ENCODE measurements at places on chromosomes 5 and 9.
A peak's percentile ranks its signal among the peaks of the same experiment; 100 is the strongest.

GRCh38 chr9:89543621-89544278 is 45.8 kb upstream of the SEMA4D start:
- no peak for DNase-seq

DNA sequence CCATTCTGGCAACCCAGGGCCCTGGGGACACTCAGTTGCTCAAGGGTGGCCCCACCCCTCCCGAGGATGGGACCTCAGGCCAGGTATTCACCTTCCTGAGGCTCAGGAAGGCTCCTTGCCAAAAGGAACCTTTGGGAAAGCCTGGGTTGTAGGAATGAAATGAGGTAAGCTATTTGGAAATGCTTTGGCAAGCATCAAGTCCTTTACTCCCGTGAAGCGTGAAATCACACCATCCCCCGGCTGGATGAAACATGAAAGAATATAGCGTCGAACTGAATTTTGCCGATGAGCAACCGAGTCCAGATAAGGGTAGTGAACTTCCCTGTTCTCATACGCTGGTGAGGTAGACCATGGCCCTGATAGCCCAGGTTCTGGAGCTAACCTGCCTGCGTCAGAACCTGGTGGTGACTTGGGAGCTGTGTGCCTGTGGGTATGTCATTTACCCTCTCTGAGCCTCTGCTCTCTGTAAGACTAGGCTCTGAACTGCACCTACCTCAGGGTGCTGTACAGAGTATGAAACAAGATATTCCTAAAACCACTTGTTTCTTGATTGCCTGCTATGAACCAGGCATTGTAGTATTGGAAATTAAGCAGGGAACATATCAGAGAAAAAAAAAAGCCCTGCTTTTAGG is 105.3 kb upstream of the BOD1 start:
- no peak for DNase-seq

GRCh38 chr5:87390576-87391199 is 22.0 kb downstream of the CCNH start:
- no peak for DNase-seq

DNA sequence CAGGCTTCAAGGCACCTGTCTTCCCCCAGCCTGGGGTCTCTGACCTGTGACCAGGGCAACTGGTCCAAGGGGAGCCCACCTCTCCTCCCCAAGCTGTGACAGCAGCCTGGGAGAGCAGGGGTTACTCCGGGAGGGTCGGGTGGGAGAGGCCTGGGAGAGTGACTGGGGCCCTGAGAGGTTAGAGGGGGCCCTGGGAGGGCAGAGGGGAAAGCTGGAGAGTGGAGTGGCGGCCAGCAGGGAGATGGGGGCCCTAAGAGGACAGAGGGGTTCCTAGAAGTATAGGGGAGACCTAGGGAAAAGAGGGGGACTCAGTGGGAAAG is 302 bp downstream of the LCN9 start:
- no peak for DNase-seq

GRCh38 chr9:99259231-99259918 is 37.3 kb downstream of the SEC61B start:
- DNase-seq = no peak

- peak; percentile 70 for DNase-seq
Observed at GRCh38 chr5:180803181-180804128, 849 bp upstream of the MGAT1 start.

- DNase-seq = no peak
Observed at GRCh38 chr5:10355071-10355889, 1.8 kb downstream of the MARCHF6 start.

GRCh38 chr5:61450493-61451279 is 118.6 kb downstream of the ZSWIM6 start:
- no peak for DNase-seq

GRCh38 chr5:42494414-42494813 is 71.2 kb downstream of the GHR start:
- no peak for DNase-seq

DNA sequence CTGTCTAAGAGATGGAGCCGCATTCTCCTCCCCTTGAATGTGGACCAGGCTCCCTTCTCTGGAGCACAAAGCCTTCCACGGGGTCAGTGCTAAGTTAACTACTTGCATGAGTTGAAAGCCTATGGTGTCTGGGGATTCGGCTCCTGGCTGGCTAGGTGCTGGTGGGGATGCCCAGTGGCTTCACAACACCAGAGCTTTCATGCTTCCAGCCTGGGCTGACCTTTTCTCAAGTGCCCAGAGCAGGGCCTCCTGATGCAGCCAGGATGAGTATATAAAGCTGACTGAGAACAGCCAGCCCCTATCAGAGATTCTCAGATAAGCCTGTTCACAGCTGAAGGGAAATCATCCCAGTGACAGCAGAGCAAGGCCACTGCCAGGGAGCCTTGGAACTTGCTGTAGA is 11.8 kb downstream of the GALNT12 start:
- DNase-seq = no peak

- DNase-seq = no peak
Observed at GRCh38 chr5:180646963-180647305, 2.5 kb downstream of the FLT4 start.

- no peak for DNase-seq
Observed at GRCh38 chr9:128358861-128359260, 12.3 kb upstream of the URM1 start.

- DNase-seq = no peak
Observed at GRCh38 chr5:78787783-78788182, 139.2 kb upstream of the LHFPL2 start.

DNA sequence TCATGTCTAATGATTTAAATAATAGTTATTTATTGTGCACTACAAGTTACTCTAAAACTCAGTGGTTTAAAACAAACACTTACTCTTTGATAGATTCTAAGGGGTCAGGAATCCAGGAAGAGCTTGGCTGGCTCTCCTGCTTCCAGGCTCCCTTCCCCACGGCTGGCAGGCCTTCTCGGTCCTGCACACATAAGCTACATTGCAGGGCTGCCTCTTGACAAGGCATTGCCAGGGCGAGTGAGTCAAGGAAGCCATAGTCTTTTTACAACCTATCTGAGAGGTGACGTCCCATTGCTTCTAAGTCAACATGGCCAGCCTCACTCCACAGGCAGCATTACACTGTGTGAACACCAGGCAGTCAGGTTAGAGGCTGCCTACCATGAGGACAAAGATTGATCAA is 119.8 kb downstream of the AUH start:
- DNase-seq = no peak

- DNase-seq = no peak
Observed at GRCh38 chr9:110971705-110972104, 66.6 kb downstream of the LPAR1 start.

GRCh38 chr9:137448602-137448962 is 7.4 kb upstream of the ENTPD8 start:
- DNase-seq = no peak

DNA sequence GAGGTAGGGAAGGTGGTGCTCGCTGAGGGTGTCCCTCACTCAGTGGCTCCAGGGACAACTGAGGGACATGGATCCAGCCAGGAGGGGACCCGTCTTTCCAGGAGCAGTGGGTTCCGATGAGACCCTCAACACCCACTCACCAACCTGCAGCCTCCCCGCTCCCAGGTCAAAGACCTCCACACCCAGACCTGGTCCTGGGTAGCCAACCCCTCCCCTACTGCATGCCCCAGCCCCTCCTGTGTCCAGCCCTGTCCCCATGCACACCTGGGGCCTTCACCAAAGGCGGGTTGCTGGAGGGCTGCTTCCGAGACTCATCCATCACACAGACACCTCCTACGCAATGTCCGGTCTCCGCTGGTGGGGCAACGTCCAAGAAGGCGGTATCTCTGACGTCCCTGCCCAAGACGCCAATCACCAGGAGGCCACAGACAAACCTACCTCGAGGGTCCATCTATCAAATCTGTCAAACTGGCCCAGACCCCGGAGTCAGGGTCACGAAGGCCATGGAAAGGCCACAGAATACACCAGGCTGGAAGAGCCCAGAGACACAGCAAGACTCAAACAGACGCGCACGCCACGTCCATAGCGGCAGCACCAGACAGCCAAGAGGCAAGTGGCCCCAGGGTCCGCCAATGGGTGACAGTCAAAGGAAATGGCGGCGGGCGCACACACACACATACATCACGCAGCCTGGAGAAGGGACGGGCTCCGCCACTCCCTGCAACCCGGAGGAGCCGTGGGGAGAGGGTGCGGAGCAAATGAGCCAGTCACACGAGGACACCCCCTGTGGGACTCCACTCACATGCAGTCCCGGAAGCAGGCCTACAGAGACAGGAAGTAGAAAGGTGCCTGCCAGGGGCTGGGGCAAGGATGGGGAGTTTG is 10.8 kb downstream of the NACC2 start:
- no peak for DNase-seq

GRCh38 chr5:102826629-102827028 is 71.5 kb downstream of the PAM start:
- DNase-seq = no peak

GRCh38 chr5:128493657-128494329 is 44.3 kb downstream of the FBN2 start:
- DNase-seq = no peak

DNA sequence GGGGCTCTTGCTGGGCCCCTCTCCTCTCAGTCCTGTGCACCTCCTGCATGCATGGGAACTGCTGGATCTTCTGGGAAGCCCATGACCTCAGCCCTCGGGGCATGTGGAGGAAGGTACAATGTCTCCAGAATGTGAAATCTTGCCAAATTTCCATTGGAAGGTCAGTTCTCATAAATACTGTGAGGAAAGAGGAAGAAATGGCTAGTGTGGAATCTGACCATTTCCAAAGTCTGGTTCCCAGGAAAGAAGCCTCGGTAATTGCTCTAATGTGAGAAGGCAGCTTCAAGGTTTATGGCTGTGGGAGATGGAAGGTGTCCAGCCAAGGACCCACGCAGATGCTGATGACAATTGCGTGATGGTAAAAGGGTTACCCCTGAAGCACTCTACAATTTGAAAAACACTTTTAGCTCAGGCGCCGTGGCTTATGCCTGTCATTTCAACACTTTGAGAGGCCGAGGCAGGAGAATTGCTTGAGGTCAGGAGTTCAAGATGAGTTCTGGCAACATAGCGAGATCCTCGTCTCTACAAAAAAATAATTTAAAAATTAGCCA is 8.1 kb upstream of the IL17B start:
- no peak for DNase-seq

DNA sequence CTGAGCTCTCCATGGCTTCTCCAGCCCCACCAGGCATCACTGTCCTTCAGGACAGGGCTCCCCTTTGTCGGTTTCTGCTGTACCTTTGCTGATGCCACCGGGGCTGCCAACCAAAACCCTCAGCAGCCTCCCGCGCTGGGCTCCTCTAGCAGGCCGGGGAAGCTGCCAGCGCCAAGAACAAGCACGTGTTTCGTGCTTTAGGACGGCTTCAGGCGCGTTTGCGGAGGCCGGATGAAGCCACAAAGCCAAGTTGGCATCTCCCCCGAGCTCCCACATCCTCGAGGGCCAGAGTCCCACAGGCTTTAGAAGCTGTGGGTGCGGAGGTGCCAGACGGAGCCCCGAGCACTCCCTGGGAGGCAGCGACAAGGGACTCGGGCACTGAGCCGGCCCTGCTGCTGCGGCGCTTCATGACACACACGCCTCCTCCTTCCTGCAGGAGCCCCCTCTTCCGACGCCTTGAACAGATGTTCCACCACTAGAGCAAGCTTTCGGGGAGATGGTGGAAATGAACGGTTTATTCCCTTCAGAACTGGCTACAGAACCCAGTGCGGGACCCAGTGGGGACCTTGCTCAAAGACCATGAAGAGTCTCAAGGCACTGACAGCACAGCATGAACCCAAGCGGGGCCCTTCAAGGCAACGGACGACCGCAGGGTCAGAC is 36.7 kb downstream of the SARDH start:
- no peak for DNase-seq

DNA sequence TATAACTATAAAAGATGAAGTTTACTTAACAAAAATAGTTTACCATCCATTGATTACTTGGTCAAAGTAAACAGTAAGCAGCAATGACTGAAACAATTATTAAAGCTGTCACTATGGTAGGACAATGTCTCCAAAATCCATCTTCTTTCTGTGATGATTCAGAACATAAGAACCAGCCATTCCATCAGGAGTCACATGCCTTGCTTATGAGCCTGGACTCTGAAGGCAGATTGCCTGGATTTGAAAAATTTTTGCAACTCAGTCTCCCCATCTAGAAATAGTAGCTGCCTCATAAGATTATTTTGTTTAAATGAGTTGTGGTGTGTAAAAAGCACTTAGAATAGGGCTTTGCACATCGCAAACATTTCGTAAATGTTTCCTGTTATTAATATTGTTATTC is 136.2 kb downstream of the LIFR start:
- DNase-seq = no peak

GRCh38 chr5:180338001-180338707 is 15.0 kb downstream of the GFPT2 start:
- DNase-seq = no peak

DNA sequence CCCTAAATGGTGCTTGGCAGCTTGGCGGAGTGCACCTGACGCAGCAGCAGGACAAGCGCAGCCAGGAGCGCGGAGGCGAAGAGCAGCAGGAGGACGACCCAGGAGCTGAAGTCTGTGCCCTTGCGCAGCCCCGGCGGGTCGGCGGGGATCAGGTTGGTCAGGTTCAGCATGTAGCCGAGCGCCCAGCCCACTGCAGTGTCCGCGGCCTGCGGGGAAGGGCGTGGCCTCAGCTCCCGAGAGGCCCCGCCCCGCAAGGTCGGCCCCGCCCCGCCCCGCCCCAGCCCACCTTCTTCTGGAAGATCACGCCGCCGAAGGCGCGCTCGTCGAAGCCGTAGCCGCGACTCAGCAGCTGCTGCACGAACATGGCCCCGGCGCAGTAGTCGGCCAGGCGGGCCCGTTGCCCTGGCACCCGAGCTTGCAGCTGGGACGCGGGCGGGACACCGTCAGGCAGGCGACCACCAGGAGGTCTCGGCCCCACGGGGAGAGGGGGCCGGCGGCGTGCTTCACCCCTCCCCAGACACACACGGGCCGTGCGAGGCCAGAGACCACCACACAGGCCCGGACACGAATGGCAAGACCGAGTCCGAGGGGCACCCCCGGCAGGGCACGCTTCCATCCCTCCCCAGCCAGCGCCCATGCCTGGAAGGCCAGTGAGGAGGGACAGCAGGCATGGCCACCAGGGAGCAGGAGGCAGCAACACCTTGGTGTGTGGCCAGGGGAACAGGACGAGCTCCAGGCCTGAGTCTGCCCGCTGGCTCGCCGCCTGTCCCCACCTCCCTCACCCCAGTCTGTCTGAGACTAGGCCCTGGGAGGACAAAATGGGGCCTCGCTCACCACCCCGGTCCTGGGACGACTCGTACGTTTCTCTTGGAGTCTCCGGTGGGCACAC is 2.9 kb upstream of the NPDC1 start:
- DNase-seq = no peak

- no peak for DNase-seq
Observed at GRCh38 chr9:132365986-132366385, 11.2 kb upstream of the SETX start.

DNA sequence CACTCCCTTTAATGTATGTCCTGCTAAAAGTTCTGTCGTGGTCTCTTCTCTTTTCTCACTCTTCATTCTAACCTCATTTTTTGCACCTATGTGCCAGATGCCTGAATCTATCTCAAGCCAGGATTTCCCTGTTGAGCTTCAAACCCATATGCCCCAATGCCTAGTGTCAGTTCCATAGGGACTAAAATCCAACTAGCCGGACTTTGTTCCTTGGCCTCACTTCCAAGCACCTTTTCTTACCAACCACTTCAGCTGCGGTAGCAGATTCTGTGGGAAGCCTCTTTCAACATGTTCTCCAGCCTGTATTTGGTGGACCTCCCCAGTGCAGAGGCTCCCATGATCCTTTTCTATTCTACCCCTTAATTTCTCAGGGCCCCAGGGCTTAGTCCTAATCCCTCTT is 17.5 kb downstream of the C9orf57 start:
- DNase-seq = no peak

All from stimulated activated CD8-positive, alpha-beta memory T cell treated with anti-CD3 and anti-CD28 coated beads, Interleukin-4, amount 100 ng/mL, for 1 hour (primary cell).